ENCODE measurements at places on chromosomes 2 and 18. TPM values are rescaled to one million over a fixed set of nuclear protein-coding genes. Genes with fewer than 3 reads are reported as not detected.

The SRD5A2 gene
- total RNA-seq = not detected

The MBD2 gene
- total RNA-seq = 29.7 TPM

The RAMP1 gene
- total RNA-seq = 13.1 TPM

The UGT1A8 gene
- 0.12 TPM for total RNA-seq

The SAG gene
- not detected for total RNA-seq

The CHN1 gene
- total RNA-seq = 5.4 TPM

The IL1B gene
- 1.7 TPM for total RNA-seq

The AFF3 gene
- total RNA-seq = 3.1 TPM

The FSHR gene
- total RNA-seq = not detected

The FZD7 gene
- 33.4 TPM for total RNA-seq

The ST8SIA3 gene
- not detected for total RNA-seq

The SFXN5 gene
- total RNA-seq = 14.8 TPM

The IL36RN gene
- total RNA-seq = not detected

The GATA6 gene
- 15.2 TPM for total RNA-seq

The SOS1 gene
- 13.6 TPM for total RNA-seq

The MOGAT1 gene
- total RNA-seq = not detected

The ALLC gene
- total RNA-seq = not detected

The CCDC121 gene
- 1.7 TPM for total RNA-seq

The DUSP19 gene
- 3.7 TPM for total RNA-seq

The SLC4A3 gene
- 9.5 TPM for total RNA-seq

The KIF5C gene
- 0.66 TPM for total RNA-seq

The MAPK4 gene
- total RNA-seq = not detected
